ENCODE measurements at places on chromosomes 16 and 17.

- DNase-seq = no peak
These were observed 1.2 kb downstream of the NXN start for GRCh38 chr17:978103-979093.

DNA sequence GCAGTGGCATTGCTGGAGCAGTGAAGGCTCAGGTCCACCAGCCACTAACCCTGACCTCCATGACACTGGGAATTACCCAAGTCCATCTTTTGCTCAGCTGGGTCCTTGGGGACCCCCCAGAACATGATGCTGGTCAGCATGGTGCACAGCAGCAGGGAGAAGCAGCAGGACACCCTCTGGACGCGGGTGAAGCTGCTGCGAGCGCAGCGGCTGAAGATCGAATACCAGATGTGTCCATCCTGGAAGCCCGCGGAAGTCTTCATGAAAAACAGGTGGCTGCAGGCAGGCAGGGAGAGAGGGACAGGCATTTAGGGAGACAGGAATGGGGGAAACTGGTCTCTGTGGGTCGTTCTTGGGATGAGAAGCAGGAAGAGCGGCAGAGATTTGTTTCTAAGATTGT lies 53.4 kb upstream of the GCSH start:
- no peak for DNase-seq

GRCh38 chr17:57035971-57036481 lies 49.0 kb upstream of the AKAP1 start:
- DNase-seq = no peak

DNA sequence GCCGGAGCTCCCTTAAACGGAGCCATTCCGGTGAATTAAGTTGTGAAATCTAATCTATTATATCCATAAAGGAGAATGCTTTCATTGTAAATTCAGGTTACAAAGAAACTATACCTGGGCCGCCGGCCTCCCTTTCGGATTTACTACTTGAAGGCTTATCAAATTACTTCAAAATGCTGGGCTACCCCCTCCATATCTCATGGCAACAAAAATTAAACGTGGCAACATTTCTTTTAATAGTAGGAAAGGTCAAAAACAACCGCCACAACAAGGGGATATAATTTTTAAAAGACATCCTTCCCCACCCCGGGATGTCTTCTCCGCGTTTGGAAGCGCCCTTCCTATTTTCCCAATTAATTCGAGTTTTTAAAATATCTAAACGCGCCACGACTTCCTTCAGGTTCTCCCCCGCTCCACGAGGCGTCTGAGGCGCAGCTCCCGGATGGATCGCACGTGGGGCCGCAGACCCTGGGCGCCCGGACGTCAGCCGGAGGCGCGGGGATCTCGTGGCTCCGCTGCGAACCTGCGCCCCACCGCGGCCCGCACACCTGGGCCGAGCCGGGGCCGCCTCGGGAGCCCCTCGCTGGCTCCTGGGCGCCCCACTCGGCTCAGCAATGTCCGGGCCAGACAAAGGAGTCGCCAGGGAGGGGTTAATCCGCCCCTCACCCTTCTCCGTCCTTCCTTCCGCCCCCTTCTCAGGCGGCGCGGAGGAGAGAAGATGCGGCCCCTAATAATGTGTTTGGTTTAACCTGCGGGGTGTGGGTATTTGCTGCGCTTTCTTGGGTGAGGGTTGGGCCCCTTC lies 47.4 kb upstream of the SLC38A10 start:
- DNase-seq = no peak

GRCh38 chr16:68902003-68902968 lies 59.0 kb downstream of the TANGO6 start:
- DNase-seq = peak; percentile 52

DNA sequence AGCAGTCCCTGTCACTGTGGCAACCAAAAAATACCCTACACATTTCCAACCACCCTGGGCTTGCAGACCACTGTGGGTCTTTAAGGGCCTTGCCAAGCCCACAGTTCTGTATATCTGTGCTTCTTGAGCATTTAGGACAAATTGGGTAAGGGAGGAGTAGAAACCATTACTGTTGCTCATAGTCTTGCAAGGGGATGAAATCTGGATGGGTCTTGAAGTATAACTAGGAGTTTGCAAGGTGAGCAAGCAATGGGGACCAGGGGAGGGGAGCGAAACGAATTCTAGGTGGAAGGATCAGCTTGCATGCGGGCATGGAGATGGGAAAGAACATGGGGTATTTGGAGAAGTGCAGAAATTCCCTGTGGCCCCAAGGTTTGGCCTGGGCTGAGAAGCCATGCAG lies 202.9 kb downstream of the RAB11FIP4 start:
- no peak for DNase-seq

DNA sequence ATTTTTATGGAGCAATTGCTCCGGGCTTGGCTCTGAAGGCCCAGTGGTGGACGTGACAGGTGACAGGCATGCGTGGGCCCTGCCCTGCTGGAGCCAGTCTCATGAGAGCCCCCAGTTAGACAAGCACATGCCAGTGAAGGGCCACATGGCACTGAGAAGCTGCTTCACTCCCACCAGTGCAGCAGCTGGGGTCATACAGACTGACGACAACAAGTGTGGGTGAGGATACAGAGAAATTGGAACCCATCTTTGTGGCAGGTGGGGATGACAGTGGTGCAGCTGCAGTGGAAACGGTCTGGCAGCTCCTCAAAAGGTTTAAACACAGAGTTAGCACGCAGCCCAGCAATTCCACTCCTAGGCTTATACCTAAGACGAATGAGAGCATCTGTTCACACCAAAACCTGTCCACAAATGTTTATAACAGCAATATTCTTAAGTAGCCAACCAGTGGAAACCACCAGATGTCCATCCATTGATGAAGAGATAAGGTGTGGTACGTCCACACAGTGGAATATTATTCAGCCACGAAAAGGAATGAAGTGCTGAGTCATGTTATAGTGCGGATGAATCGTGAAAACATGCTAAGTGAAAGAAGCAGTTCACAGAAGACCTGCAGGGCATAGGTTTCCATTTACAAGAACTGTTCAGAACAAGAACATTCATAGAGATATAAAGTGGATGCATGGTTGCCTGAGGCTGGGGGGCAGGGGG lies 12.5 kb upstream of the CIBAR2 start:
- DNase-seq = no peak
